Stimulated activated CD8-positive, alpha-beta memory T cell treated with anti-CD3 and anti-CD28 coated beads, Interleukin-15, amount 100 ng/mL, for 24 hours (primary cell): ENCODE measurements at places on chromosomes 2 and 18.

GRCh38 chr2:129480790-129481189 is 498.7 kb upstream of the RAB6C start:
- no peak for DNase-seq

- no peak for DNase-seq
Measured at GRCh38 chr2:230050136-230050535, 18.6 kb downstream of the SLC16A14 start.

GRCh38 chr18:10877987-10878386 is 271.4 kb downstream of the PIEZO2 start:
- DNase-seq = no peak

DNA sequence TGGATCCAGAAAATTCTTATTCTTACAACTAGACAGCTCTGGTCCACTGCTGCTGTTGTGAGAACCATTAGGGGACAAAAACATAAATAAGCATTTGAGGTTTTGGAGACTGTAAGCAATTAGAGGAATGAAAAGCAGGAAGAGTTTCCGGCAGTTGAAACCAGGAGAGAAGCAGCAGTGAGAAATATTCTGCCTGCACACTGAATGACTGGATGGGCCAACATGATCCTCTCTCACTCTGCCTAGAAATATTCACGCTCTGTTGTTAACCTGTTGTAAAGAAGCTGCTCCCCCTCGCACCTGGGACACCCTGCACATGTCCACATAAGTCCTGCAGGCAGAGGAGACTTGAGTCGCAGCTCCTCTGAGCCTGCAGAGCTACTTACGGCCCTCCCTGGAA is 60.4 kb upstream of the RNF152 start:
- DNase-seq = no peak

- DNase-seq = no peak
Measured at GRCh38 chr2:218329826-218330593, 26.6 kb upstream of the CATIP start.
